Stimulated activated effector memory CD8-positive, alpha-beta T cell treated with anti-CD3 and anti-CD28 coated beads, Interleukin-12 subunit alpha, Interleukin-12 subunit beta, amount 100 ng/mL, for 72 hours (primary cell): ENCODE measurements at places on chromosomes 3 and 15.

DNA sequence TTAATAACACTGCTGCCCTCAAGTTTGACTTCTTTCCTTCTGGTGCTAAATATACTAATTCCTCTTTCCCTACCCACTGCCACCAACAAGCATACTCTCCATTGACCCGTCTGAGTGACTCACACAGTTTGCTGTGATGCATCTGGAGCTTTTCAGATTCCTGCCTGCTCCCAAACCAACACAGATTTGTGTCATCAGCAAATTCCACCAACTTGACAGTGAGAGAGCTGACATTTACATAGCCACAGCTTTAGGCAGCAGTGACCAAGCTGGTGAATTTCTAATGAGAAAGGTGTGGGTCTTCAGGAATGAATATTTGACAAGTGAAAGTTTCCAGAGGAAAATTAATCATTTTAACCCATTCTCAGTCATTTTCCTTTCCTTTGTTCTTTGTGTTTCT lies 96.5 kb upstream of the PRICKLE2 start:
- no peak for DNase-seq

- no peak for DNase-seq
Measured at GRCh38 chr15:39803016-39803415, 20.4 kb upstream of the FSIP1 start.

DNA sequence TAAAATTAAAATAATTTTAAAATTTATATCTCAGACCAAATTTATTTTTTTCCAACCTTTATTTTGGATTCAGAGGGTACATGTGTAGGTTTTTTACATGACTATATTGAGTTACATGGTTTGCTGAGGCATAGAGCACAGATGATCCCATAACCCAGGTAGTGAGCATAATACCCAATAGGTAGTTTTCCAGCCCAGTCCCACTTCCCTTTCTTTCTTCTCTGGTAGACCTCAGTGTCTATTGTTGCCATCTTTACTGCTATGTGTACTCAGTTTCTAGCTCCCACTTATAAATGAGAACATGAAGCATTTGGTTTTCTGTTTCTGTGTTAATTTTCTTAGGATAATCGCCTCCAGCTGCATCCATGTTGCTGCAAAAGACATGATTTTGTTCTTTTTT lies 338.1 kb downstream of the EFHB start:
- no peak for DNase-seq

DNA sequence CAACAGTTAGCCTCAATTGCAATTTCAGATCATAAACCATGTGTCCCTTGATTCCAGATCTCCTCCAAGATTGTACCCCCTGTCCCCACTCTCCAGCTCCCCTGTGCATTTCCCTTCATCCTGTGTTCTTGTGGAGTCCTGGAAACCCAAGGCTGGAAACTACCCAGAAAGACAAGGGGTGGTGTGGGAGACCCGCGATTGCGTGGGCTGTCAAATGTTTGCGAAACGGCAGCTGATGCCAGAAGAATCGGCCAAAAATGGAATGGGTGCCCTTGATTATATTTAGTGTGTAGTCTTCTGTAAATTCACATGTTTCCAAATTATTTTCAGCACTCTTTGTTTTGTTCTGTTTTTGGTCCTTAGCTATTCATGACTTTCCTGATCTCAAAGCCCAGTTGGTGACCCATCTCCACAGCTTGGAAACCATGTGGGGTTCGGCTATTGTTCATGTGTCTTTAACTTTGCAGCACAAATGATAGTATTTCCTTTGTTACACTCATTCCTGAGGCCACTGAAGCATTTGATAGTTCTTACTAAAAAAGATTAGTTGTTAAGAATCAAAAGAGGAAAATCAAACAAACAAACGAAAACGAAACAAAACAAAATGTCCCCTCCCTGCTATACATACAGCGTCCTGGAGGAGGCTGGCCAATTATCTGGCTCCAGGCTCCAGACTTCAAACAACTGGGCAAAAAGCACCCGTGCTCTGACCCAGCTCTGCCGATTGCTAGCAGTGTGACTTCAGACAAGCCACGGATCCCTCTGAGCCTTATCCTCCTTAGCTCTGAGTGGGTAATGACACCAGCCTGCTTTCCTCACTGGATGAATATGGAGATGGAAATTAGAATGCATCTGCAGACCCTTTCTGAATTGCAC lies 120.9 kb downstream of the CACNA2D3 start:
- DNase-seq: no peak

- no peak for DNase-seq
Measured at GRCh38 chr3:77169823-77170222, 129.9 kb downstream of the ROBO2 start.

GRCh38 chr3:161821591-161821990 lies 325.0 kb downstream of the OTOL1 start:
- DNase-seq: no peak

- no peak for DNase-seq
Measured at GRCh38 chr3:43783987-43784639, 93.4 kb downstream of the ABHD5 start.

GRCh38 chr3:134106580-134106979 lies 76.9 kb upstream of the SLCO2A1 start:
- no peak for DNase-seq

GRCh38 chr3:113695786-113696645 lies at the start of gene USF3:
Gene USF3, minus strand, starts transcription at chr3:113696642. Its CDS starts 21,764 bp downstream, at chr3:113674878.
- peak; percentile 87 for DNase-seq

DNA sequence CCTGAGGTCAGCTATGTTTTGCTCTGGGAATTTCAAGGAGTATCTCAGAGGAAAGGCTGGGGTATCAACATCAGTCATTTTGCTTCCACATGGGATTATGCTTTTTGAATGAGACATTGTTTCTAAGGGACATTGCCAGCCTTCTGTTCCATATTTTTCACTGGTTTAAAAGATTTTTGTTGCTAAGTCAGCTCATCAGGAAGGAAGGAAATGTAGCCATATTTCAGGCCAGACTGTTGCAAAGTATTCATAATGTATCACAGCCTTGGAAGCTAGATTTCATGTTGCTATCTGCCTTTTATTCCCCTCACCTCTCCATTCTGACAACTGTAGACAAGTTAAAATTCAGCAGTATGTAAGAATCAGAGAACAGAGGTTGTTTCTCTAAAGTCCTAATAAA lies 61.0 kb upstream of the CHRM5 start:
- DNase-seq: no peak

DNA sequence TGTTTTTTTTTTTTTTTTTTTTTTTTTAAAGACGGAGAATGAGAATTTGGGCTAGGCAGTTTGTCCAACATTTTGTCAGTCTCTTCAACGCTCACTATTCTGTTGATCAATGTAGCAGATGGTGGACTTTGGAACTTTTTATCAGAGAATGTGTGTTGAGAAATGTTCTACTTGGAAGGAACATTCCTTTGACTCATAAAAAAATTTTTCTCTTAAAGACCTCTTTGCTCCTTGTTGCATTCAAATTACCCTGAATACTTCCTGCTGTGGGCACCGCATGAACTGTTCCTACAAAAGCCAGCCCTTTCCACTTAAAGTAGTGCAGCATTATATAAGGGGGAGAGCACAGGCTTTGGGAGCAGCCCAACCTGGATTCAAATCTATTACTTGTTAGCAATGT lies 182.9 kb downstream of the AKAP13 start:
- DNase-seq: no peak

- DNase-seq: no peak
Measured at GRCh38 chr15:88185584-88185983, 71.0 kb downstream of the NTRK3 start.

- no peak for DNase-seq
Measured at GRCh38 chr3:76138921-76139320, 353.6 kb upstream of the ZNF717 start.

GRCh38 chr3:136093771-136094170 lies 102.4 kb downstream of the MSL2 start:
- no peak for DNase-seq

GRCh38 chr3:59473636-59474035 lies 423.8 kb upstream of the CFAP20DC start:
- DNase-seq: no peak

- peak; percentile 70 for DNase-seq
Measured at GRCh38 chr15:63238796-63239195, 38.6 kb upstream of the APH1B start.

DNA sequence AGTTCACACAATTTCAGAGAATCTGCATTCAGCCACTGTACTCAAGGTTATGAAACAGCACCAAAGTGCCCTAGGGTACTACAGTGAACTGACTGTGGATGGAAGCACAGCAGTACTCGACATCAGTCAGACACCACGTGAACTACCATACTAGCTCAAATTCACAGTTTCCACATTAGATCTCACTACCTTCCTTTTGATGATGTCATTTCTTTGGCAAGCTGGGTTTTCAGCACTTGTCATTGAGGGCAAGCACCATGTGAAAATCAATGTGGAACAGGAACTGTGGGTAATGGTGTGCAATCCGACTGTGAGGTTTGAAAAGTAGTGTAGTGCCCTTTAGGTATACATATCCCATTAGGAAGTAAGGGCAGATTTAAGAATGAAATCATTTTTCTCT lies 110.5 kb upstream of the BFSP2 start:
- no peak for DNase-seq

- DNase-seq: peak; percentile 85
Measured at GRCh38 chr15:101014921-101015841, 96.0 kb downstream of the LRRK1 start.

- no peak for DNase-seq
Measured at GRCh38 chr15:81213982-81214381, 17.3 kb downstream of the IL16 start.

DNA sequence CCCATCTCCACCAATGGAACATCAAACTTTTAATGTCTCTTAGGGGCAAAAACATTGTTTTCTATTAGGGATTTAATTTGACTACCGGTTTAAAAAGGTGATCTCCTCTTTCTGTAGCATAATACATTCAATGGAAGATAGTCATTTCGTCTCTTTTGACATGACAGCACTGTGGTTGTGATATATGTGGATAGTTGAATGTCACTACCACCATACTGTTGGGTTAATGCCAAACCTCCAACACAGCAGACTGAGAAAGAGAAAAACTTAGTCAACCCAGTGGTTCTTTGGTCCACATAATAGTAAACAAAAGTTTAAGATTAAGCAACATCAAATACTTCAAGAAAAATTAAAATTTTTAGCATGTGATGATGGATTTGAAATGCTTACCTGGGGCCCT lies 530.4 kb downstream of the AGBL1 start:
- no peak for DNase-seq

GRCh38 chr15:85748729-85749128 lies 46.0 kb downstream of the KLHL25 start:
- DNase-seq: no peak

- no peak for DNase-seq
Measured at GRCh38 chr3:71602256-71602655, 18.7 kb upstream of the FOXP1 start.

DNA sequence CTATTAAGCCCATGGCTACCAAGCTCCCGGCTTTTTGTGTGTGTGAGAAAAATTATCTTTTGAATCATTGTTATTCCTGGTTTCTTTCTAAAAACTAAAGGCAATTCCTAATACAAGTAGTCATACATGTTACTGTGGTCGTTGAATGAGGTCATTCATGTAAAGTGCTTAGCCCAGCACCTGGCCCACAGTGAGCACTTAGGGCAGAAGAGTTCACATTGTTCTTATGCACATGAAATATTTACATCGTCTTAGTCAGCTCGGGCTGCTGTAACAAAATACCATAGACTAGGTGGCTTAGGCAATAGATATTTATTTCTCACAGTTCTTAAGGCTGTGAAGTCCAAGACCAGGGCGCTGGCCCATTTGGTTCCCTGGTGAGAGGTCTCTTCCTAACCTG lies 216.1 kb downstream of the SHQ1 start:
- DNase-seq: no peak

GRCh38 chr3:155744010-155744625 lies 753 bp downstream of the PLCH1 start:
- DNase-seq: peak; percentile 18

DNA sequence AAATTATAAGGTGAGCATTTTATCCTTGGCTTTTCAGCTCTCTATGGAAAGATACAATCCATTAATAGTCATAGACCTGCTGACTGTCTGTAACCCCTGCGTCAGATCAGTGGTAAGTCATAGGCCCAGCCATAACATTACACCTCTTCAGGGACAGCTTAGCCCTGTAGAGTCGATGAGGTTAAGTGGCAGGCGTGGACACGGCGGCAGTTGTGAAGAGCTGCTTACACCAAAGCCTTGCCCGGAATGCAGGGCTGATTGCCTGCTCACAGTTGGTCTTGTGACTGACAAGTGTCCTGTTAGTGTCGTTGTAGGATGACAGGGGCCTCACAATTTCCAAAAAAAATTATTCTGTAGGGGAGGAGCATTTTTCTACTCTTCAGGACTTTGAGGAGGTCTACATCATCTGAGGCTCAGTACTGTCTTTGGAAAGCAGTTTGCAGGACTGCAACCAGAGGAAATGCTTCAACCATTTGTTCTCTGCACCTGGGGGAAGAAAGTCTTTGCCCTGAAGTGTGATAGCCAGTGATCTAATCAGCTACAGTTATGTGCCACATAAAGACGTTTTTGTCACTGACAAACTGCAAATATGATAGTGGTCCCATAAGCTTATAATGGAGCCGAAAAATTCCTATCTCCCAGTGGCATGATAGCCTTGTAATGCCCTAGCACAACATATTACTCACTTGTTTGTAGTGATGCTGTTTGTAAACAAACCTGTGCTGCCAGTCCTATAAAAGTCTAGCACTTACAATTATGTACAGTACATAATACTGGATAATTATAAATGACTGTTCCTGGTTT lies 14.9 kb upstream of the SELENOT start:
- no peak for DNase-seq

DNA sequence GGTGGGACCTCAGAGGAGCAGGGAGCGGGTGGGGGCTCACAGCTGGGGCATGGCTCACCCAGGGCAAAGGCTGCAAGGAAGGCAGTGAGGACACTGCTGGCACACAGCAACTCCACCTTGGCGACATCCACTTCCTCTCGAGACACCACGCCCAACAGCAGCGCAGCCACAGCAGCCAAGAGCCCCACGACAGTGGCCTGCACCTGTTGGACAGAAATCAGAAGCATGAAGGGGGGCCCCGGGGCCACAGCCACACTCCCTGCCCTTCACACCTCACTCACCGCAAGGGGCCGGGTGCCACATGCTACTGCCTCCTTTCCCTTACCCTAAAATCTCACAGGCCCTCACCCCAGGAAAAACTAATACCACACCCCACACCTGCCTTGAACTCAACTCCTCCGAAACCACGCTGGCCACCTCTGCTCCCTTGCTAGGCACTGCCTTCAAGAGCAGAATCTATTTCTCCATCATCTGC lies 57.3 kb downstream of the ROPN1B start:
- DNase-seq: no peak

DNA sequence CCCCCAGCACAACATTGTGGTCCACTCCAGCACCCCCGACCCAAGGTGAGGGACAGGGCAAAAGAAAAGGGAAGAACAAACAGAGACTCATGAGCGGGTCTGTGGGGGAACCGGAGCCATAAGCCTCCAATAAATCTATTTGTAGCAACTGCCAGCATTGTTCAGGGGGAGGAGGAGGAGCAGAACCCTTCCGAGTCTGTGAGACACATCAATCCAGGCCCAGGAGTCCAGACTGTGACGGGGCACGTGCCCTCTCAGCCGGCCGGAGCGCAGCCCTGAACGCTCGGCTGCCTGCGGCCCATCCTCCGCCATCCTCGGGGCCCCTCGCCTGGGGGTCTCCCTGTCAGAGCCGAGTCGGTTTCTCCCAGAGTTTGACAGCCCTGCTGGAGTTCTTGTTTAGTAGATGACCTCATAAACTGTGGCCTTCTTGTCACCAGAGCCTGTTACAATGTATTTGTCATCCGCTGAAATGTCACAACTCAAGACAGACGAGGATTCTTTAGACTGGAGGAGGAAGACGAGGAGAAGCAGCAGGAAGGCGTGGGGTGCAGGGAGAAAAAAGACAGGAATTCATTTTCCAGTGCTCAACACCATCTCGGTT lies 47.9 kb downstream of the TLE3 start:
- DNase-seq: no peak
